ENCODE measurements at places on chromosomes 6 and 20.

- no peak for DNase-seq
Measured at GRCh38 chr6:168536665-168537539, 95.9 kb downstream of the SMOC2 start.

DNA sequence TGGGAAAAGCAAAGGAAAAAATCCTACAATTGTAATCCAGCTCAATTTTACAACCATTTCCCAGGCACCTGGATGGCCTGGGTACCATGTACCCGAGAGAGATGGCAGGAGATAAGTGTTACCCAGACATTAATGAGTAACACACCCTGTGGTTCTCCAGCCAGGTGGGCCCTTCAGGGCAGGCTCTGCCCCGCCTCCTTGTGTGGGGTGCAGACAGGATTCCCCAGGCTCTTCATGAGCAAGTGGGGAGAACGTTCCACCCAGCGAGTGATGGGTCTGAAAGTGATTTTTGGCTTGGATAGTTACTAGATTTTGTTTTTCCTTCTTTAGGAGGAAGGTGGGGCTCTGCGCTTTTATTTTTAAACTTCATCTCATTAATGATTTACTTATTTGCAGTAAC is 243.9 kb downstream of the TAF4 start:
- DNase-seq = no peak

DNA sequence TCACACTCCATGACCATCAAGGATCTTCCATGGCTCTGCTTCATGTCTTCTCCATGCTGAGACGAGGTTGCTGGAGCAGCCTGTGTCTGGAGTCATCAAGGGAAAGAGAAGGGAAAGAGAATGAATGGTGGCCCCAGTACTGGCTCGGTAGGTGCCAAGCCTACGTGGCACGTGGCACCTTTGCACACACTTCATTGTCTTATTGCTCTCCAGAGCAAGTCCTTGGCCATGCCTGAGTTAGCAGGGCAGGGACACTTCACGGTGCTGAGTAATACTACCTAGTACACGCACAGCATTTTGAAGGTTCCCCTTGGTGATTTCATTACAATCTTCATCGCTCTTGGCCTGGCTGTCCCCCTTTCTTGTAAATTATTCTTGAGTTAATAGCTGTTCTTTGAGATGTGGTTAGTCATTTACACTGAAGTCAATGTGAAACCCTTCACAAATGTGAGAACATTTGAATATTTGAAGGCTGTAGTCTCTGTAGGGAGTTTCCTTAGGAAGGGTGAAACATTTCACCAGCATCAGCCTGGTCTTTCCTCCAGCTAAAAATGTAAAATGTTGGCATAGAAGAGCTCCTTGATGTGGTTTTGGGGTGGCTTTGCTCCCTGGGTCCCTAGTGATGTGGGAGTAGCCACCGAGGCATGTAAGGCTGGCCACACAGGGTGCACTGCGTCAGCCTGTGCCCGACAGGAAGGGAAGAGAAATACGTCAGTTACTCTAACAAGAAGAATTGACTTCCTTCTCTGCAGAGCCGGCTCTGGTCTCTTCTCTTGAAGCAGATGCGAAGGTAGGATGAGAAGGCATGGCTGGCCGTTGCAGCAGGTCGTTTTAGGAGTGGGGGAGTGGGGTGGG is at the start of gene SYTL3:
Gene SYTL3, plus strand, starts transcription at position 766 of the 855 bp plus-strand sequence. CDS start 13,215 bp downstream, outside the sequence.
- DNase-seq = peak; percentile 92

DNA sequence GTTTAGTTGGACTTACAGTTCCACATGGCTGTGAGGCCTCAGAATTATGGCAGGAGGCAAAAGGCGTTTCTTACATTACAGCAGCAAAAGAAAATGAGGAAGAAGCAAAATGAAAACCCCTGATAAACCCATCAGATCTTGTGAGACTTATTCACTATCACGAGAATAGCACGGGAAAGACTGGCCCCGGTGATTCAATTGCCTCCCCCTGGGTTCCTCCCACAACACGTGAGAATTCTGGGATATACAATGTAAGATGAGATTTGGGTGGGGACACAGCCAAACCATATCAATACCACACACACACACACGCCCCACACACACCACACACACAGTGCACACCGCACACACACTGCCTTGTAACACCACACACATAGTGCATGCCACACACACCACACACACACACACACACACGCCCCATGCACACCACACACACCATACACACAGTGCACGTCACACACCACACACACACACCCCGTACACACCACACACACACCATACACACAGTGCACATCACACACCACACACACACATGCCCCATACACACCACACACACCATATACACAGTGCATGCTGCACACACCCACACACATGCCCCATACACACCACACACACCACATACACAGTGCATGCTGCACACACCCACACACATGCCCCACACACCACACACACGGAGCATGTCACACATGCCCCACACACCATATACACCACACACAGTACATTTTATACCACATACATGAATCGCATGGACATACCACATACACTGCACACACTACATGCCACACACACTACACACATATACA is 310.5 kb downstream of the TAF4 start:
- no peak for DNase-seq

DNA sequence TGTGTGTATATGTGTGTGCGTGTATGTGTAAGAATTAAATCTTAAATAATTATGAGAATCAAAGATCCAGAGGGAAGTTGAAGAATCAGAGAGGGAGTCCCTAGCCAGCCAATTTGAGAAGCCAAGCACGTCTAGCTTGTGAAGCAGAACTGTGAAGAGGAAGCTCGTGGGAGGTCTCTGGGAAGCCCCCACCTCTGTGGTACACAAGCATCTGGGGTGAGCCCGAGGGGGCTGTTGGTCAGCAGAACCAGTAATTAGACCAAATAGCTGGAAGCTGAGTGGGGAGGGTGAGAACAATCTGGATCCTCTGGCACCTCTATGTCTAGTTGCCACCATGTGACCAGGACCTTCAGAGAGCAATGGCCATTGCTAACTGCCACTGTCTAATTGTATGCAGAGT is 310.0 kb upstream of the PRND start:
- DNase-seq = no peak

GRCh38 chr6:7073082-7073820 is 34.5 kb upstream of the RREB1 start:
- no peak for DNase-seq

DNA sequence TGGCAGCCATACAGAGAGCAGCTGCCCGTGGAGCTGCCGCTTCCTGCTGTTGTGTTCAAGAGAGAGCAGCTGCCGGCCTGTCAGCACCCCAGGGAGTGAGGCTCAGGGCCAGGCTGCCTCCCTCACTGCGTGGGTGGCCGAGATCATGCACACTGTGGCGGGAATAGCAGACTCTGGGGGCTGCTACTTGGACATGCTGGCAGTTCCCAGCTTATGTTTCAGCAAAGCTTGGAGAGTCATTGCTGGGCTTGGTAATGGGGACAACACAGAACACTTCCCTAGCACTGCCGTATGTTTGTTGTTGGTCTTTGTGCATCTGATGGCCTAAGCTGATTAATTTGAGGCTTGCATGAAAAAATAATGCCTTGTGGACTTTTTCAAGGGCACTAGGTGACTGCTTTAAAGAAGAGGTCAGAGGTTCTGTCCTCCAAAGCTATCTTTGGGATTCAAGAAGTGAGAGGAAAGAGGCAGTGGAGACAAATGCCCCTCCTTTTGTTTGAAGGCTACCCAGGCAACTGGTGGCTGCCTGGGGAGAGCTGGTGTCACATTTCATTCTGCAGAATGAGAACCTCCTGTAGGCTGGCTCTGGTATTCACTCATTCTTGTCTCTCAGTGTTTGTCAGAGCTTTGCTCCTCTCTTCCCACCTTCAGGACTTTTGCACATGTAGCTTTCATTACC is 18.8 kb downstream of the MRAP2 start:
- no peak for DNase-seq

- DNase-seq = no peak
Measured at GRCh38 chr6:157505912-157506491, 125.0 kb downstream of the ZDHHC14 start.

GRCh38 chr6:136181861-136182260 is 68.2 kb downstream of the MTFR2 start:
- DNase-seq = no peak

DNA sequence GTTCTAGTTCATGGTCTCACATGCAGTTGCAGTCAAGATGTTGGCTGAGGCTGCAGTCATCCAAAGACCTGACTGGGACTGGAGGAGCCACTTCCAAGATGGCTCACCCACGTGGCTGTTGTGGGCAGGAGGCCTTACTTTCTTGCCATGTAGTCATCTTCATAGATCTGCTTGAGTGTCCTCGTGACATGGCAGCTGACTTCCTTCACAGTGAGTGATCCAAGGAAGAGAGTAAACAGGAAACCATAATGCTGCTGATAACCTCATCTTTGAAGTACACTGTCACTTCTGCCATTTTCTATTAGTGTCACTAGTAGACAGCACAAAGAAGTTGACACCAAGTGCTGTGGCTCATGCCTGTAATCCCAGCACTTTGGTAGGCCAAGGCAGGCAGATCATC is 40.1 kb upstream of the AKIRIN2 start:
- DNase-seq = peak; percentile 74

- DNase-seq = no peak
Measured at GRCh38 chr20:2709205-2709981, 16.8 kb downstream of the EBF4 start.

DNA sequence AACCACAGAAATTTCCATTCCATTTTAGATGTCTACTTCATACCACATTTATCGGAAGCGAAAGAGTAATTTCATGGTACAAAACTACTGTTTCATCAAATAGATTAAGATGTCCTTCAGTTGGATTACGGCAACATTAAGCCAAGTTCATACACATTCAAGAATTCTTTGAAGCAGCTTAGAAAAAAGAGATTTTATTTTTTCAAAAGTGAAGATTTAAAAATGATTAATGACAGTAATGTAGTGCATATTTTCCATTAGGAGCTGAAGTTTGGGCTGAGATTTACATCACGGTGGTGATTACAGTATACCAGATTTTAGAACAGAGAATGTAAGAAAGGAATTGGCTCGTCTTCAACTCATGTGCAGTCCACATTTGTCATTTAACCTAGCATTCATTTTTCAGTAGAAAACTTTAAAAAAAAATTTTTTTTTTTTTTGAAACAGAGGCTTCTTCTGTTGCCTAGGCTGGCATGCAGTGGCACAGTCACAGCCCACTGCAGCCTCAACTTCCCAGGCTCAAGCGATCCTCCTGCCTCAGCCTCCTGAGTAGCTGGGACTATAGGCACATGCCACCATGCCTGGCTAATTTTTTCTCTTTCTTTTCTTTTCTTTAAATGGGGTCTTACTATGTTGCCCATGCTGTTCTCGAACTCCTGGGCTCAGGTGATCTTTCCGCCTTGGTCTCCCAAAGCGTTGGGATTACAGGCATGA is 1.9 kb downstream of the SYNJ2 start:
- no peak for DNase-seq

- DNase-seq = no peak
Measured at GRCh38 chr6:159853754-159854153, 37.0 kb upstream of the MAS1 start.

DNA sequence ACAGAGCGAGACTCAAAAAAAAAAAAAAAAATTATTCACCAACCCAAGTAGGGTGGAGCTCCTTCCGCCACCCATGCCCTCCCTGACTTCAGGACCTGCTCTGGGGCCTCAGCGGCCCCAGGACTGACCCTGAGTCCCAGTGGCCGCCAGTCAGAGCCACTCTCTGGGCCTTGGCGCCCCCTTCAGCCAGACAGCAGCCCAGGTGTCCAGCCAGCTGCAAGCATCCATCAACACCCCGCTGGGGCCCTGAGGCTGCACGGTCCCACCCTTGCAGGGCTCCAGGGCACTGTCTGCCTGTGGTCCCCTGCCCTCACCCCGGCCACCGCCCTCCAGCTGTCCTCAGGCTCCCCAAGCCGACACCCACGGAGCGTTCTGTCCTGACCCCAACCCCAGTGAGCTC is 11.4 kb upstream of the KCNQ2 start:
- no peak for DNase-seq

DNA sequence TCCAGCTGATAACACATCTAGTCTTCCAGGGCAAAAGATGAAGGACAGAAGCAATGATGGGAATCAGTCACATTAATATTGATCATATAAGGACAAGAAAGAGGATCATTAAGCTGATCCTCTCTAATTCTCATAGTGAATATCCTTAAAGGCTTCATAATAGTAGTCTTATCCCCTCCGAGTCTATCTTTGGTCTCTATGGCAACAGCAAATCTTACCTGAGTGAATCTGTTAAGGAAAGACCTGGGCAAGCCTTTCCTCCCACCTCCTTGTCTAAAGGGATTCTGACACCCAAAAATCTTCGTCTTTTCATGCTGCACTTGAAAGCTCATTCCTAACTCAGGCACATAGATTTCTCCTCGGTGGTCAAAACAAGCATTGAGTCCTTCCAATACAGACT is 86.4 kb upstream of the LYRM2 start:
- no peak for DNase-seq

DNA sequence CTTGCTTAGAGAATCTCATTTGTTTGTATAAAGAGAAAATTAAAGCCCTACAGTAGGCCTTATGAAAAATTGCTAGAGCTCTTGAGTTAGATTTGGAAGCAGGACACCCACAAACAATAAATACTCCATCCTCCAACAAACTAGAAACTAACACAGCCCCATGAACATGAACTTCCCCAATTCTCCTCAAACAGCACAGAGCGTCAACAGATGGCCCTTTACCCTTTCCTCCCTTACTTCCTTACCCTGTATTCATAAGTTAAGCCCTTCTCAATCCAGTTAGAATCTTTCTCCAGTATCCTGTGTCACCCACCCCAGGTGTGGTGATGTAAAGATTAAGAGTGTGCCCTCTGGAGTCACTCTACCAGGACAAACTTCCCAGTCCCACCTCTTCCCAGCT is 113.7 kb downstream of the UNC5CL start:
- no peak for DNase-seq

- no peak for DNase-seq
Measured at GRCh38 chr6:78117966-78118365, 465.1 kb downstream of the MEI4 start.

GRCh38 chr20:49291200-49291599 is 13.3 kb upstream of the ZNFX1 start:
- no peak for DNase-seq

- no peak for DNase-seq
Measured at GRCh38 chr6:83696674-83697073, 12.2 kb downstream of the SNAP91 start.

DNA sequence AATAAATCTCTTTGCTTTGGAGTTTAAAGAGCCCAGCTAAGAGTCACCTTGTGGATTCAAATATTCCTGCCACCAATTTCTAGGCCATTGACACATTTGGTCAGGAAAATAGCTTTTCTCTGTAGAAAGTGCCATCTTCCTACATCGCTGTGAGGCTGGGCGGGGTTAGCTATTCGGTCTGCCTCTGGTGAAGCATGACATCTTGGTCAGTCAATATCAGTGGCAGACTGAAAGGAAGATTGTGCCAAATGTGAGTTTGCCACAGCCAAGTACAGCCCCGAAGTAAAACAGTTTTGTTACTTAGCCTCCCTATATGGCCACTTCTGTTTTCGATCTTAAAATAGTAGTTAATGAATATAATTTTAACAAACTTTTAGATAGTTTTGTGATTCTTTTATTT is 65.5 kb upstream of the FABP7 start:
- no peak for DNase-seq

GRCh38 chr6:38137608-38138265 is 318.2 kb downstream of the ZFAND3 start:
- no peak for DNase-seq
